ENCODE measurements at places on chromosomes 3 and 15.

- DNase-seq: no peak
Measured at GRCh38 chr15:60751985-60752952, 273.3 kb upstream of the ICE2 start.

DNA sequence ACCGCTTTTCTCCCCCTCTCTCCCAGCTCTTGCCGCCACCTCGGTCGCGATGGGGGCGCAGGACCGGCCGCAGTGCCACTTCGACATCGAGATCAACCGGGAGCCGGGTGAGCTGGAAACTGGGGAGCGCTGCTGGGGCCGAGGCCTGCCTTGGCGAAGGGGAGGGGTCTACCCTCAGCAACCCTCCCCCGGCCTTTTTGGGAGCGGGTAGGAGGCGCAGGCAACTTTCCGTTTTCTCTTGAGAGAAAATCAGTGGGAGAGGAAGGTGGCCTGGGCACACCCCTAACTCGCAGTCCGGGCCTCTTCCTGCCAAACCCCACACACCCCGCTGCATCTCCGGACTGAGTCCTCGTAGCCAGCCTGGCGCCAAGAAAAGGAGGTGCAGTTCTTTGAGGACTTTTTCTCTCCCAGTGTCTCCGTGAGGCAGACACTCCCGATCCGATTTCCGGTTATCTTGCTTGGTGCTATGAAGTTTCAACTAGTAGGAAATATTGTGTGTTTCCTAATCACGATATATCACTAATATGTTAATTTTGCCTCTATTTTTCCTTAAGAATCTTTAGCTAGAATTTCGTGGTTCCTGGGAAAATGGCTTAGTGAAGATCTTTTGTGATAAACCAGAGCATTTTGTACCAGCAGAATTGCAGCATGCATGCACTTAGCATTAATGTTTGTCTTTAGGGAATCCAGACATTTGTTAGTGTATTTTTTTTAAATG, 631 bp downstream of the NKTR start:
- peak; percentile 46 for DNase-seq

DNA sequence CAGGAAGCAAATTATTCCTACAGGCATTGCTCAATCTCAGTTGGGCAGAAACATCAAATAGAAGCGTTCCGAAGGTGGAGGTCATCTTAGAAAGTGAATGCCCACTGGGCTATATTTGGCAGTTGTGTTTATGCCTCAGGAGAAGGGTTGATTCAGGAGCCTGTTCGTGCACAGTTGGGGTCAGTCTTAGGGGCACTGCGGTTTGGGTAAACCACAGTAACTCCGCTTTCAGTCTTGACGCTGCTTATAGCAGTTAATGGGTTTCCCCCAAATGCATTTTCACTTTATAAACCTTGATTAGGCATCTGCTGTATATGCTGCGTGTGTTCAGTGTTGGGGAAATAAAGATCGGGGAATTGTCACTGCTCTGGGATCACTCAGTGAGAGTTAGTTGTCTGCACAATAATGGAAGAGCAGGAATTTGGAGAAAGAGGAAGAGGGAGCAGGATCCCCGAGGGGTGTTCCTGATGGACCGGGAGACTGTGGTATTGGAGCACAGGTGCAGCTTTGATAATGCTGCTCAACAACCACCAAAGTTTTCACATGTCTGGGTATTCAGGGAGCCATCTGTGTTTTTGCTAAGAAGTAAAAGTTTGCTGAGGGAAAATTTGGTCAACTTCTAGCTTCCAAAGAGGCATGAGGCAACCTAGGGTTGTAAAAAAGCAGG, 124.3 kb upstream of the EIF1B start:
- no peak for DNase-seq

DNA sequence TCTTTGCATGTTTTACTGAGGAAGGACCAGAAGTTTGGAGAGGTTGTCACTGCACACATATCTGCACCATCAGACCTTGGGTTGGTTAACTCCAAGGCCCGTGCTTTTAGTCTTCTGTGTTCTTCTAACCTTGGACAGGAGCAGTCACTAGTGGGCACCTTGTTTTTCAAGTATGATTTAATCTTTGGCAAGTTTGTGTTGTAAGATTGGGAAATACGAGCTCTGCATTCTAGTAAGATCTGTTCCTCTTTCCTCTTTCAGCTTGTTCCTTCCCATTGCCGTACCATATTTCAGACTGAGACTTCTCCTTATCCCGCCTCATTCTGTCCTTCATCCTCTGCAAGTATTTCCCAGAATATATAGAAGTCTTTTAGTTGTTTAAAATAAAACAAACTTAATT, 5.1 kb downstream of the TMOD2 start:
- no peak for DNase-seq

DNA sequence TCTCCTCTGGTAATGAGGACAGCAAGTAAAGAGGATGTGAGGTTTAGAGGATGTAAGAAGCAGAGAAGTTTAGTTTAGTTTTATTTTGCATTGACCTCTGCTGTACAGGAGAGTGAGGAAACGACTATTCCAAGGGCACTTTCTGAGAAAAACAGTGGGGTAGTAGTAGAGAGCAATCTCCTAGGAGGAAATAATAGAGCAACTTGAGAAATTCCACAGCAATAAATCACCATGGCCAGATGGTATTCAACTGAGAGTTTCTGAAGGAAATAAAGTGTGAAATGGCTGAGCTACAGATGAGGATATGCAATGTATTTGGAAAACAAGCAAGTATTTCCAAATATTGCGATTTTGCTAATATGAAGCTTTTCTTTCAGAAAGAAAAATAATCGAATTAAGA, 118.9 kb downstream of the DPH6 start:
- DNase-seq: no peak

DNA sequence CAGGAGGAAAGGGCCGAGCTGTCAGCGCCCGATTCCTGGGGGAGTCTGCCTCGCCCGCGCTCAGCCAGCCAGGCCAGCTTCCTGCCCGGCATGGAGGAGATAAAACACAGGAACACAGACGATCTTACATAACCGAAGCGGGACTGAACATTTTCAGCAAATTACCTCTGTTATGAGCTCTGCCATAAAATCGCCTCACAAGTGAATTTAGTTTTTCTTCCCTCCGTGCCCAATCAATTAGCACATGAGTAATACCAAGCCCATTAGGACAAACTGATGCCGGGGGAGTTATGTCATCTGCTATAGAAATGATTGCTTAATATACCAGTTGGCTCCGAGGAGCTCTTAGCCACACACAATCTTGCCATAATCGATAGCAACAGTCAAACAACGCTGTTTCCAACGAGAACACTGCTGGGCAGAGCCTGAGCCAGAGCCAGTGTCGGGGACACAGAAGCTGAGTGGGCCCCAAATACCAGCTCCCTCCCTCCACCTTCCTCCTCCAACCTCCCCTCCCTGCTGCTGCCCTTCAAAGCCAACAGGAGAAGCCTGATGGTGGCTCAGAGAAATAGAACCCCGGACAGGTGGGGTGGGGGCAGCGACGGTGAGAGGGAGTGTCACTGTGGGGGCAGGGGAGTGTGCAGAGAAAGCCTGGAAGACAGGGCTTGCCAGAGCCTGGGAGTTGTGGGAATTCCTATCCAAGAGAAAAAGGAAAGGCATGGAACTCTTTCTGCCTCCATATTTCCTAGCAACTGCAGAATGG, 279.4 kb upstream of the TLE3 start:
- DNase-seq: no peak

DNA sequence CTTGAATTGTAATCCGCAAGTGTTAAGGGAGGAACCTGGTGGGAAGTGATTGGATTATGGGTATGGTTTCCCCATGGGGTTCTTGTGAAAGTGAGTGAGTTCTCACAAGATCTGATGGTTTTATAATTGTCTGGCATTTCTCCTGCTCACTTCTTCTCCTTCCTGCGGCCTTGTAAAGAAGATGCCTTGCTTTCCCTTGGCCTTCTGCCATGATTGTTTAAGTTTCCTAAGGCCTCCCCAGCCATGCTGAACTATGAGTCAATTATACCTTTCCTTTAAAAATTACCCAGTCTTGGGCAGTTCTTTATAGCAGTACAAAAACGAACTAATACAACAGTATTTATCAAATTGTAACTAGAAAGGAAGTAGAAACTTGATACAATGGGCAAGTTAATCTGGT, 31.9 kb downstream of the IFT57 start:
- DNase-seq: no peak

DNA sequence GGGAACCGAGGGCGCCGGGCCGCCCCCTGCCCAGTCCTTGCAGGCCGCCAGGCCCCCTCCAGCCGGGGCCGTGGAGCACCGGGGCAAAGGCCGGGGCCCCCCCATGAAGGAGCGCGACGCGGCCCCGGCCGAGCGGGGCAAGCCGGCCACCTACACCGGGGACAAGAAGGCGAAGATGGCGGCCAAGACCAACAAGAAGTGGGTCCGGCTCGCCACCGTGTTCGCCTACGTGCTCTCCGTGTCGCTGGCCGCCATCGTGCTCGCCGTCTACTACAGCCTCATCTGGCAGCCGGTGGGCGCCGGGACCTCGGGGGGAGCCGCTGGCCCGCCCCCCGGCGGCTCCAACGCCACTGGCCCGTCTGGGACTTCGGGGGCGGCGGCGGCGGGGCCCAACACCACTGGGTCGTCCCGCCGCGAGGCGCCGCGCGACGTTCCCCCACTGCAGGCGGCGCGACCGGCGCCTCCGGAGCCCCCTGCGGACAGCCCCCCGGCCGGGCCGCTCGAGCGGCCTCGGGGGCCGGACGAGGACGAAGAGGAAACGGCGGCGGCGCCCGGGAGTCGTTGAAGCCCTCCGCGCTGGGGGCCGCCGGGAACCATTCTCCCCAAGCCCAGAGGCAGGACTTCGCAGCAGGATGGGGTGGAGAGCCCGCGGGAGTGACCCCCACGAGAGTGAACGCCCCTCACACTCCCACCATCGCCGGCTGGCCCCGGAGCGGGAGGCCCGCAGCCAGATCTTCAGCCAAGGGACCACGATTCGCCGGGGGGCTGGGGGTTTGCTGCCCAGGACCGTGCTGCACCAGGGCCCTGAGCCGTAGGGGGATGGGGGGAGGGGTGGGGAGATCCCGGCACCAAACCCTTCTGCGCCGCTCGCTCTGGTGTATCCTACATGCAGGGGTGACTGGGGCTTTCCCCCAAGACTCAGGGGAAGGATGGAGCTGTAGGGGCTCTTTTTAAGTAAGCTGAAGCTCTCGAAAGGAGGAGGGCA, 753 bp downstream of the INAFM2 start:
- DNase-seq: no peak

Measured in H54 (cell line).